ENCODE measurements at places on chromosomes 11 and 22. TPM values are rescaled to one million over a fixed set of nuclear protein-coding genes. Genes with fewer than 3 reads are reported as not detected.

OR52B2 gene
- total RNA-seq = not detected

GRCh38 chr11:100874203-100874602 lies 187.1 kb downstream of the ARHGAP42 start:
- H3K27me3 ChIP-seq = no peaks in the 10 kb centered on the region
- DNase-seq = no peak
- H3K4me3 ChIP-seq = no peak overlapping the region

CDON gene
- total RNA-seq = 50.5 TPM

DNA sequence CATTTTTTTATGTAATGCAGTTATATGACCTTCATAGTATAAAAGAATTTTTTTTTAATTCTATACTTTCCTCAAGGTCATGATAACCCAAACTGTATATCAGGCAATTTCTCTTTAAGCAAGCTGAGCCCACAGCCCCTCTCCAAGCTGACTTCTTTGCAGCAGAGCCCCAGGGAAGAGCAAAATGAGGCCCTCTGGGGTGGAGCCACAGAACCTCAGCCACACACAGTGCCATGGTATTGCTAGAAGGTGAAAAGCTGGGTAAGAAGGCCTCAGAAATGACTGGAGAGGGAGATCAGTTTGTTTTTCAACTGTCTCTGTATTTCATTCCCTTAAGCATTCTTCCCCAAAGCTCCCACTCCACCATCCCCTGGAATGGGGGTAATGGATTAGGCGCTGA lies 108.8 kb downstream of the PLEKHA7 start:
- no peaks in the 10 kb centered on the region for H3K36me3 ChIP-seq
- H3K27ac ChIP-seq = no peak overlapping the region
- H3K4me3 ChIP-seq = no peak overlapping the region
- no peaks in the 10 kb centered on the region for H3K27me3 ChIP-seq
- peaks cover 10% of the 10 kb centered on the region for H3K4me1 ChIP-seq

DYNC2H1 gene
- total RNA-seq = 51.7 TPM

DNA sequence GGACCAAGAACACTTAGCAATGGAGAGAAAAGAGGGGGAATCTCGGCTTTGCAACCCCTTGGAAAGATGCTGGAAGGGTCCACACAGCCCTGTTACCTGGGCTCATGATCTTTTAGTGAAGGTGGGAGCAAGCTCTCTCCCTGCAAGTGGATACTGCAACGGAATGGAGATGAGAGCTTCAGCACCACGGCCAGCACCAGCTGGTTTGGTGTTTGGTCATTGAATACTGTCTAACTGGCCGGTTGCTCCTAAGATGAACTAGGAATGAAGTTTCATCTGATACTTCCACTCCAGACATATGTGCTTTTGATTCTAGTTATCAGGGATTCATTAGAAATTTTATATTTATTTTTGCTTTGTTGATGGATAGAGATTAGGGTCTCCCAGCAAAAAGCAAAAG lies 16.3 kb downstream of the HTR3A start:
- H3K27me3 ChIP-seq = no peaks in the 10 kb centered on the region
- no peak overlapping the region for H3K4me3 ChIP-seq
- H3K36me3 ChIP-seq = no peaks in the 10 kb centered on the region
- H3K4me1 ChIP-seq = peaks cover 26% of the 10 kb centered on the region
- DNase-seq = peak; percentile 85

Data from neural progenitor cell (in vitro differentiated cells).